MG63 (cell line): ENCODE measurements at places on chromosomes 4 and X.

GRCh38 chrX:57821703-57822387 lies 88.4 kb downstream of the ZXDA start:
- peak; percentile 1 for DNase-seq

DNA sequence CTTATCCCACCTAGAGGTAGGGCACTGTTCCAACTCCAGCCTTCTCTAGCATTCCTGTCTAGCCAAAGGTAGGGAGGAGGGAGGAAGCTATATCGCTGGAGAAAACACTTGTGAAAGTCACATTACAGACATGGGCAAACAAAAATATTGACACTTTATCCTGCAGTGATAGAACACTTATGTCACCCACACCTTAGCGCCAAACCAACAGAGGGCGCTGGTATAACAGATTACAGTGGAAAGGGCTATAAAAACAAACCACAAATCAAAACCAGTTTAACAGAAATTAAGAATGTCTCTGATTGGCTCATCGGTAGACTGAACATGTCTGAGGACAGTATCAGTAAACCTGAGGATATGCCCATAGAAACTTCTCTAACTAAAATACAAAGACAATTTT lies 451.3 kb downstream of the TLL1 start:
- no peak for DNase-seq

- no peak for DNase-seq
Observed at GRCh38 chr4:91222014-91222413, 1081.8 kb upstream of the GRID2 start.

GRCh38 chrX:6071731-6072130 lies 156.9 kb downstream of the NLGN4X start:
- DNase-seq = no peak

DNA sequence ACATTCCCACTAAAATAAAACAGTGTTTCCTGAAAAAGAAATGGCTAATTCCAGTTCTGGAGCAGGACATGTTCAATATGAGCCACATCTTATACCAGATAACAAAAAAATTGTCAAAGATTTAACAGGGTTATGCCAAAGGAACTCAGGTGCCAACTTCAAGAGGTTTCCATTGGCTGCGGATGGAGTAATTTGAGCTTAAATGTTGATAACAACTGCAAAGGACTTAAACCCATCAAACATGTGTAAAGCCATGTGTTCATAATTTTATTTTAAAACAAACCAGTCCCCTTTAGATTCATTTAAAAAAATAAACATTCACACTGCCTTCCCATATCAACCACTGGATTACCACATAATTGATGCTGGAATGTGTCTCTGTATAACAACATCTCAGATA lies 156.4 kb upstream of the PCDH18 start:
- DNase-seq = no peak
